ENCODE measurements at places on chromosomes 5 and 9. TPM values are rescaled to one million over a fixed set of nuclear protein-coding genes. Genes with fewer than 3 reads are reported as not detected.

Gene GDNF
- total RNA-seq = 0.05 TPM

Gene TNFSF15
- total RNA-seq = 0.07 TPM

Gene FCN1
- total RNA-seq = not detected

Gene ARAP3
- total RNA-seq = 4.9 TPM

Gene TMC1
- total RNA-seq = not detected

Gene ZNF474
- 0.21 TPM for total RNA-seq
